MG63 (cell line): ENCODE measurements at places on chromosomes 1 and 21. TPM values are rescaled to one million over a fixed set of nuclear protein-coding genes. Genes with fewer than 3 reads are reported as not detected.

The VANGL1 gene
- total RNA-seq = 3.1 and 4.9 TPM in 2 replicates

DNA sequence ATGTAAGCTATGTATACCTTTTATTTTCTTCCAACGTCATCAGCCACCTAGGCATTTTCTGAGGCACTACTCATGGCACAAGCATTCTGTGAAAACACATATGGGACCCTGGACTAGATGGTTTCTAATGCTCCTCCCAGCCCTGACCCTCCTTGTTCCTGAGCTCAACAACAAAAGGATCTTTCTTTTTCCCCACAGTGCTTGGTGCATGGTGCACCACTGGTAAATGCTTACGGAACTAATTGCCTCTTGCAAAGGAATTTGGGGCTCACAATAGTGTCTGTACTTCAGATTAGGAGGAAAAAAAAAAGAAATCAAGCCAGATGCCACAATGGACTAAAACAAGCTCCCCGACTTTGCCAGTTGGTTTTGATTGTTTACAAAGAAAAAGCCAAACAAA lies 390.5 kb downstream of the PLPP3 start:
- DNase-seq = no peak

- no peak for DNase-seq
These were observed 178.8 kb downstream of the NRIP1 start for GRCh38 chr21:14886001-14886400.

DNA sequence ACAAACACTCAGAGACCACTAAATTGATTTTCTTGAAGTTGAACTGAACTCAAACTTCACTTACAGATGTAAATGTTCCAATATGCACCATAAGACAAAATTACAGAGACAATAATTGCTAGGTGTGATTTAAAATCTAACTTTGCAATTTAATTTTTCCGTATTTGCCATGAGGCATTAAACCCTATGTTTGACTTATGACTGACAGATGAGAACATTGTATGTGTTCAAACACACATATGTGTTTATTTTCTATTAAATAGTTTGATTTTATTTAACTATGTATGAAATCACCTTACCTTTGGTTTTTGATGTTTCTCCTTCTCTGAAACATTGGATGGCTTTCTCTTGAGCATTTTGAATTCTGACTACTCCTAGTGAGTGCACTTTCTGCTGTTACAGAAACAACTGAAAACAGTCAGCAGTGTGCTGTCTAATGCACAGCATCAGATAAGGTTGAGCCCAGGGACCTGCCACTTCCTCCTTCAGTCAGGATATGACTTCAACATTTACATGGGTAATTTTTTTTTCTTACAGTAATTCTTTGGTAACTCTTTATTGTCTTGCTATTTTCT lies at the start of gene SAMSN1:
SAMSN1 (minus strand) TSS at position 410 of the 575 bp plus-strand sequence; CDS start at position 356, 54 bp downstream.
- DNase-seq = no peak

The NBPF6 gene
- total RNA-seq = 0.13 and 0.35 TPM in 2 replicates

- DNase-seq = no peak
These were observed 27.0 kb downstream of the CXADR start for GRCh38 chr21:17539743-17540341.

The EFNA3 gene
- total RNA-seq = 0.64 and 3.0 TPM in 2 replicates

DNA sequence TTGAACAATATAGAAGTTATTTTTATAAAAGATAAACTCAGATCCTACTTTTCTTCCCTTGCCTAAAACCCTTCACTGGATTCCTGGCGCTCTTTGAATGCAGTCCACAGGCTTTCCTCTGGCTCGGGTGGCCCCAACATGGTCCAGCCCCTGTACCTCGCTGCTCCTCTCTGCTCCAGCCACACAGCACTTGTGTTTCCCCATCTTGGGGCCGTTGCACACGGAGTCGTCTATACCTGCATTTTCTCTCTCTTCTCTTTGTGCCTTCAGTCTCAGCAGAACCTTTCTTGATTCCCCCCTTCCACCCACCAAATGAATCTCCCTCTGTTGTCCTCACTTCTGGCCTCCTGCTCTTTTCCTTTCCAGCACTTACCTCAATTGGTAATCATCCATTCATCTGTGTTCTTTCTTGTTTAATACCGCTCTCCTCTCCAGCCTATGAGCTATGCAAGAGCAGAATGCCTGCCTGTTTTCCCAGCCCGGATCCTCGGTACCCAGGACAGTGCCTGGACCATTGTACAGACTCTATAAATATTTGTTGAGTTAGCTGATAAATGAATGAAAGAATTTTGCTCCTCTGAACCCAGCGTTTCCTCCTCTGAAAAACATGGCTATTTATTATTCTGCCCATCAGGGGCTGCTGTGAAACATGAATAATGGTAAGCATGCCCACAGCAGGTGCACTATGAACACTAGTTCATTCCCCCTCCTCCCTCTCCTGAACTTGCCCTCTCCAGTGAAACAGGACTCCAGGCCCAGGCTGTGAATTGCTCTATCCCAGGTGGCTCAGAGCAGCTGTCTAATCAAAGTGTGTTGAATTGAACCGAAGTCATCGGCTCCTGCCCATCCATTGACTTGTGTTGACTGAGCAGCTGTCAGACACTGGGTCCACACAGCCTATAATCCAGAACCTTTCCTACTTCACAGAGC lies 266.9 kb downstream of the PTPRU start:
- no peak for DNase-seq

GRCh38 chr1:38208716-38209632 lies 162.4 kb upstream of the POU3F1 start:
- DNase-seq = no peak

DNA sequence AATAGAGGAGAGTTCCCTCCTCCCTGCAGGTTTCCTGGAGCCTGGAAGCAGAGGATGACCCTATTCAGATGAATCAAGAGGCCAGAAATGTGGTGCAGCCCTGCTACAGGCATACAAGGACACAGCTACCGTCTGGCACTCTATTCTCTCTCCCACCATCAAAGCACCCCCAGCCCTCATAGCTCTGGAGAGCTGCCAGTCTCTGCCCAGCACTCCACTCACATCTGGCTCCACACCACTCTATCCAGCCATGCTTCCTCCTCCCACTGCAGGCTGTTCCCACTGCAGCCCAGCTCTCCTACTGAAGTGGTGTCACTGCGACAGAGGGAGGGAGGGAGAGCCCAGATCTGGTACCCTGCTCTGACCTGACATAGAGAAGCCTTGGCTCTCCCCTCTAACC lies 18.4 kb downstream of the SYT2 start:
- no peak for DNase-seq

DNA sequence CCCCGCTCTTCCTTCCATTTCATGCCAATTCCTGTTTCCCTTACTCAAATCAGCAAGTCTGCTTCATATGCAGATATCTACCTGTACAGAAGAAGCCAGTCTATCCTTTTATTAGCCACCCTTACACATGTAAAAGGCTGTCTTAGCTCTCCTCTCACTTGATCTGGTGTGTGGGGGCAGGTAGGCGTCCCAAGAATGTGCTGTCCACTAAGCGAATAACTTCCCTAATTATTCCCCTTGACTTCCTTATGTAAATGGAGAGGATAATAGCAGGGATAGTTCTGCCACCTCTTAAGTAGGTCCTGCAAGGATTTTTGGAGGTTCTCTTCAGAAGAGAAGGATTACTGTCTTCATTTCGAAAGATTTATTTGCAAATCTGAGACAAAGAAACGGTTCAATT lies 160.4 kb downstream of the TTLL7 start:
- no peak for DNase-seq

GRCh38 chr1:21568006-21568746 lies 59.0 kb downstream of the ALPL start:
- peak; percentile 52 for DNase-seq

- DNase-seq = no peak
These were observed 113.1 kb downstream of the PIK3R3 start for GRCh38 chr1:46019348-46019747.

- DNase-seq = no peak
These were observed 149.1 kb downstream of the LYPLAL1 start for GRCh38 chr1:219322766-219323165.

DNA sequence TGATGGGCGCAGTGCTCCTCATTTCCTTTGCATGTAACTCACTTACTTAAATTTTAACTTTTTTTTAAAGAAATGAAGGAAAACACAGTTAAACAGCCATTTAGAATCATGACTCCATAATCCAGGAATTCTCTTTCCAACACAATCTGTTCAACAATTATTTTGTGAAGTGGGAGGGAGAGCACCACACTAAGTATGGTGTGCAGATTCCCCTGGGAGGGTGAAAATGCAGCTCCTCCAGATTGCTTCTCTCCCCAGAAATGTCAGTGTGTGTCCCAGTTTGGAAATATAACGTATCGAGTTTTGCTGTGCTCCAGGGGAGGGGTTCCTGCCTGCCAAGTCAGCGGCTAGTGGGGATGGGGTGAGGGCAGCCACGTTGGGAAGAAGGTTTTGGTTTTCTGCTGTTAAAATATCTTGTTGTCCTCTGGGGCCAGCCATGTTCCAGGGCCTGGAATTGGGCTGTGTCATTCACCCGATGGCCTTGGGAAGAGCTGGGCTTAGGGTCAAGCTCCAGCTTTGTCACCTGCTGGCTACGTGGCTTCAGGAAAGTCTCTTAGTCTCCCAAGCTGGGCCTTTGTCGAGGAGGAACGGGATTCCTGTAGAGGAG lies 17.3 kb upstream of the DISP3 start:
- DNase-seq = no peak

The SOX13 gene
- total RNA-seq = 0.86 and 2.1 TPM in 2 replicates

GRCh38 chr21:34857874-34858273 lies 189.1 kb downstream of the CLIC6 start:
- no peak for DNase-seq

The CTSS gene
- total RNA-seq = 0.49 TPM in 1 of 2 replicates, not detected in the other

DNA sequence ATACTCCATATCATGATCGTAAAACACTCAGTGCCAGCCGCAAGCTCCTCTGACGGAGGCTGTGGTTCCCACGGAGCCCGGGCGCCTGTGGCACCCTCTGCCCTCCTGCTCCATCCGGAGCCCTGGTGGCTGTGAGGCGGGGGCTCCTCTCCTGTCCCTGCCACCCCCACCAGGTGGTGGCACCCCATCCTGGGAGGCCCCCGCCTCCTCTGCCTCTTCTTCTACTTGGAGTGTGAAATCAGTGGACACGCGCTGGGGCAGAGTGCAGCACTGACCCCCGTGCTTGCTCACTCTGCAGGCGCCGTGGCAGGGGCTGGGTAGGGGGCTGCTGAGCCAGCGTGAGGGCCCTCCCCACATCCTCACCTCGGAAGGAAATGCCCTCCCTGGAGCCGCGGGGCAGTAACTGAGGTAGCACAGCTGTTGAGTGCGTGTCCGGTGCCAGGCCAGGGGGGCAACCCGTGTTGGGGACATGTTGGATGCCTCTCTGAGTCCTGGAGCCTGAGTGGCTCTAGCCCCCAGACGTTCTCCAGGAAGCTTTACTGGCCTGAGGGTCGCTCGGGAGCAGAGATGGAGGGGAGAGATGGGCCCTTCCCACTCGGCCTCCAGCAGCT lies 58.7 kb upstream of the ABCG1 start:
- DNase-seq = no peak

GRCh38 chr1:219439376-219439775 lies 173.5 kb downstream of the ZC3H11B start:
- no peak for DNase-seq

- DNase-seq = no peak
These were observed 57.5 kb upstream of the IPO9 start for GRCh38 chr1:201771466-201771865.

The PTAFR gene
- 0.49 TPM in 1 of 2 replicates, not detected in the other for total RNA-seq

DNA sequence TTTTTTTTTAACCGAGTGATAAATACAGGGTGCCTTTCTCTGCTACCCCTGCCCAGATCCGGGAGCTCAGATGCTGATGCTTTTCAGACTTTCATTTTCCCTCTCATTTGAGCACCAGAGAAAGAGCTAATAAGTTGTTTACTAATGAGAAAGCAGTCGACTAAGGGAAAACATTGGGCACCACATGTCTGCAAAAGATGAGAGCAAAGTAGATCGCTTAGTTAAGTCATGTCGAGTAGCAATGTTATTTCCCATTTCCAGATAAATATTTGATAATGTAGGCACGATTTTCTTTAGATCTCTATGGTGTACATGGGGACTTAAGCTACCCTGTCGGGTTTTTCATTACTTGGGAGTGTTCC lies 1.2 kb downstream of the PKN2 start:
- no peak for DNase-seq

The KCNN3 gene
- 1.6 TPM in 1 of 2 replicates, not detected in the other for total RNA-seq

DNA sequence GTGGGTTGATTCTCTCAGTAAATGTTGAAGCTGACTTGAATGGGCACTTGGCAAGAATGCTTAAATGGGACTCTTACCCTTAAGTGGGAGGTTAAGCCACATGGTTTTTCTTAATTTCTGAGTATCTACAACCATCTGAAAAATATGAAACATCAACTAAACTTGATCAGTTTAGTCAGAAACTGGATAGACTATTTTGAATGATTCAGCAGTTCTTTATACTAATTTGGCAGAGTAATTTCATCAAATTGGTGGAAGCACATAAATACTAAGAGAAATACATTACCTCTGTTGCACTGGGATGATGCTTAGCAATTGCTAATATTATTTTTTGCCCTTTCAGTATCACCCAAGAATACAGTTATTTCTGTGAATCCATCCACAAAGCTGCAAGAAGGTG lies 4.7 kb downstream of the VCAM1 start:
- DNase-seq = no peak

DNA sequence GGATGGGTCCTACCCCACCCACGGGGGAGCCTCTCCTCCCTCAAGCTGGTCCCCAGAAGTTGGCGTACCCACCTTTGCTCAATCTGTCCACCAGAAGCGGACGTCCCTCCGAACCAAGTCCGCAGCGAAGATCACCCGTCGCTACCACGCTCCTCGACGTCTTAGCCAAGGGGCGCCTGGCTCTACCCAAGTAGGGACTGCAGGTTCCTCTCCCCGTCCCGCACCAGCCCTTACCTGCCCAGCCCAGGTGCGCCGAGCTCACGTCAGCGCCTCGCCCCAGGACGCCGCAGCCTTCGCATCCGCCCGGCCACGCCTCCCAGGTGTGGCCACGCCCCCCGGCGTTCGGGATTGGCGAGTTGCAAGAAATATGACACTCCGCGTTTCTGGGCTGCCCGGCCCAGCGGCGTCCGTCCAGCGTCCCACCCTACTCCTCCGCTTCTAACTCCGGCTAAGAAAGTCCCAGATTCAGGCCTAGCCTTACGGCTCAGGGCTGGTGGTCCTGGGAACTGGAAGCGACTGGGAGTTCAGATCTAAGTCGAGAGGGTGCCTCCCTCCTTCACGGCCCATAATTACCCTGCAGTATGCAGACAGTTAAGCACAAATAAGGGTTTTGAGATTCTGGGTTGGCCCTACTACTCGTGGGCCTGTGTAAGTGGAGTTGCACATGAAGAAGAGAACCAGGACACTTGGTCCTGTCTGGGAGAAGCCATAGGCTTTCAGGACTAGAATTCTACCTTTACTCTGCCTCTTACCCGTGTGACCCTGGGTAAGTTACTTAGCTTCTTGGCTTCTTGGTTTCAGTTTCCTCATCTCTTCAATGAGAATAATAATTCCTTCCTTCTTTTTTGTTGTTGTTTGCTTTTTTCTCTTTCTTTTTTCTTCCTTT lies at the start of gene IRF6:
IRF6 (minus strand) TSS at position 268 of the 886 bp plus-strand sequence. CDS start 4,729 bp downstream, outside the sequence.
- DNase-seq = no peak

GRCh38 chr1:67839826-67840225 lies 6.6 kb upstream of the GNG12 start:
- DNase-seq = no peak

The C1QB gene
- not detected in 2 replicates for total RNA-seq

The SMIM1 gene
- not detected in 2 replicates for total RNA-seq
